ENCODE measurements at places on chromosomes 16 and 17. TPM values are rescaled to one million over a fixed set of nuclear protein-coding genes. Genes with fewer than 3 reads are reported as not detected.

The CDRT15L2 gene
- total RNA-seq = not detected

The MYH3 gene
- 62.5 TPM for total RNA-seq

The KRTAP2-2 gene
- not detected for total RNA-seq

- no peak for DNase-seq
These were observed 54.1 kb upstream of the NFAT5 start for GRCh38 chr16:69511651-69512050.

DNA sequence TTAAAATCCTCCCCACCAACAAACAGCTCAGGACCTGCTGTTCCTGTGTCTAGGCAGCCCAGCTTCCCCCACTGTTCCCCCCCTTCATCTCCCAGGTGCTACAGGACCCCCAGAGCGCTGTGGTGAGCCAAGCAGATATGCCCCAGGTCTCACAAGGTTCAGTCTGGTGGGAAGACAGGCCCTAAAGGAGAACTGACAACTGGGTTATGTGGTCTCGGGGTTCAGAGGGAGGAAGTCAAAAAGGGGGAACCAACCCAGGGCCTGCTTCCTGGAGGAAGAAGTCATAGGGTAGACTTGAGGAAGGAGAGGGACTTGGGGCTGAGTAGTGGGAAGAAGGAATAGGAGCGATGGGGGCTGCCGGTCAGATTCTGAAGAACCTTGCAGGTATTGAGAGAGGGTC is 2.6 kb downstream of the RIPOR1 start:
- DNase-seq = peak; percentile 37

GRCh38 chr16:14364386-14365199 is 265.5 kb downstream of the PARN start:
- DNase-seq = no peak

The CD300H gene
- total RNA-seq = not detected

The PROCA1 gene
- total RNA-seq = 1.1 TPM

The STXBP4 gene
- total RNA-seq = 2.6 TPM

GRCh38 chr16:30947859-30948666 is 805 bp upstream of the ORAI3 start:
- DNase-seq = peak; percentile 88

The KRTAP1-5 gene
- total RNA-seq = not detected

- no peak for DNase-seq
These were observed 2.4 kb downstream of the TMEM101 start for GRCh38 chr17:44012391-44012790.

- peak; percentile 83 for DNase-seq
These were observed 59.8 kb downstream of the NEUROD2 start for GRCh38 chr17:39547713-39548478.

DNA sequence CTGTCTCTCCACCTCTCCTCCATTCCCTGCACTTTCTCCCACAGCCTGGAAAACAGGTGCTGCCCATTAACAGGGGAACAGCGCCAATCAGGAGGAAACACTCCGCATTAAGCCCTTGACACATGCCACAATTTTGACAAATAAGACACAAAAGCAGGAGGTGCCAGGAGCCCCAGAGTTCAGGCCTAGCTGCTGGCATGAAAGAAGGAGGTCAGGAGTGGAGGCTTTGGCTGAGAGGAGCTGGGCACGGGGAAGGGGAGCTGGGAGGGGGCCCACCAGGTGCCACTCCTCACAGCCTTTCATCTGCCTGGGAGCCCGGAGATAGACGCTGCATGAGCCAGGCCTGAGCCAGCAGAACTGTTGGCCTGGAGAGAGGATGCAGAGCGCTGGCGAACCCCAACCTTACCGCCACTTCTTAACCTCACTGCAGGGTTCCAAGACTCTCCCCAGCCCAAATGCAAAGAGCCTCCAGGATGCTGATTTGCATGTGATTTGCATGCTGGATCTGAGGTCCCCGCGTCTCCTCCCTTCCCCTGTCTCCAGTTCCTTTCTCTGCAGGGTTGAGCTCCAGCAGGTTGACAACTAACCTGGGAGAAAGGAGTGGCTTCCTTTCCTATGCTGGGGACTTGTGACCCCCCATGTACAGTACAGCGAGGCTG is 139.8 kb upstream of the SDK2 start:
- no peak for DNase-seq

- no peak for DNase-seq
These were observed 157.0 kb downstream of the CPPED1 start for GRCh38 chr16:12646490-12647274.

- no peak for DNase-seq
These were observed 255.4 kb downstream of the IRX3 start for GRCh38 chr16:54031107-54031760.

DNA sequence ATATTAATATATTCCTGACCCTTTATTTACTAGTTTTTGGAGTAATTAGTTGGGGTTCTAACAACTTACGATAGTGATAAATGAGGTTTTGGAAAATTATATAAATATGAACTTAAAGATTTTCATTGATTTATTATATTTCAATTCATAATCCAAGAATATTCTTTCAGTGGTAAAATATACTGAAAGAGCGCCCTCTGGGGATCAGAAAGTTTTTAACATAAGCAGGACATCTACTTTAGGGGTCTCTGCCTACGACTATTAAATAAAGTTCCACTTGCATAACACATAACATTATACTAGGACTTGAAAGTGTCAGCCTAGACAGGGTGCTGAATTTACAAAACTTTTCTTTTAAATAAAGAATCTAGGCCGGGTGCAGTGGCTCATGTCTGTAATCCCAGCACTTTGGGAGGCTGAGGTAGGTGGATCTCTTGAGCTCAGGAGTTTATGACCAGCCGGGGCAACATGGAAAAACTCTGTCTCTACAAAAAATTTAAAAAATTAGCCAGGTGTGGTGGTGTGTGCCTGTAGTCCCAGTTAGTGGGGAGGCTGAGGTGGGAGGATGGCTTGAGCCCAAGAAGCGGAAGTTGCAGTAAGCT is 15.6 kb downstream of the RFWD3 start:
- no peak for DNase-seq

The KRTAP9-2 gene
- total RNA-seq = not detected

Measured in psoas muscle (tissue), 8 donors.